Activated CD4-positive, alpha-beta memory T cell treated with anti-CD3 and anti-CD28 coated beads, Interleukin-2, amount 10 ng/mL, durations not matched to agents 7 days and 5 days (primary cell): ENCODE measurements at places on chromosomes 2 and 18. TPM values are rescaled to one million over a fixed set of nuclear protein-coding genes. Genes with fewer than 3 reads are reported as not detected.

Gene CRYGC
- total RNA-seq, result not detected

Gene DNAH7
- total RNA-seq, result not detected

Gene IL36RN
- not detected for total RNA-seq

Gene ARL4C
- total RNA-seq, result 449 TPM

Gene CRYBA2
- total RNA-seq, result not detected

Gene GKN2
- total RNA-seq, result not detected

Gene CYP27C1
- not detected for total RNA-seq

Gene FOXD4L1
- 0.23 TPM for total RNA-seq

Gene SCN3A
- total RNA-seq, result not detected

Gene SPAG16
- total RNA-seq, result 8.5 TPM

Gene PLCD4
- 0.10 TPM for total RNA-seq

Gene IER3IP1
- total RNA-seq, result 10.1 TPM

Gene SERPINB3
- not detected for total RNA-seq

Gene AKAIN1
- total RNA-seq, result not detected

Gene COBLL1
- total RNA-seq, result not detected

Gene HK2
- total RNA-seq, result 37.8 TPM

Gene REG3G
- not detected for total RNA-seq

Gene ASPRV1
- 0.98 TPM for total RNA-seq

Gene SIX3
- total RNA-seq, result 0.13 TPM

Gene TET3
- 10.7 TPM for total RNA-seq

Gene GPR17
- not detected for total RNA-seq

Gene AQP4
- total RNA-seq, result not detected

Gene IL1R2
- total RNA-seq, result 0.81 TPM

Gene COL3A1
- not detected for total RNA-seq

Gene DSC2
- not detected for total RNA-seq

Gene SLC16A14
- 0.55 TPM for total RNA-seq

Gene SAP130
- 37.5 TPM for total RNA-seq

Gene CACNB4
- 0.28 TPM for total RNA-seq

Gene CDH20
- total RNA-seq, result not detected

Gene POTEJ
- not detected for total RNA-seq

Gene ITPRID2
- total RNA-seq, result 53.0 TPM

Gene UGT1A8
- not detected for total RNA-seq

Gene KRTCAP3
- total RNA-seq, result 7.5 TPM

Gene RAB12
- total RNA-seq, result 12.5 TPM

Gene SEH1L
- 41.6 TPM for total RNA-seq

Gene LRP1B
- not detected for total RNA-seq

Gene SCYGR4
- total RNA-seq, result not detected

Gene CHRNG
- not detected for total RNA-seq

Gene EDAR
- not detected for total RNA-seq

Gene NXPH2
- total RNA-seq, result not detected

Gene PRSS56
- total RNA-seq, result not detected

Gene CCL20
- total RNA-seq, result 3.6 TPM

Gene ABCG5
- not detected for total RNA-seq

Gene RFTN2
- total RNA-seq, result not detected

Gene UGT1A4
- total RNA-seq, result not detected

Gene SLC40A1
- total RNA-seq, result 6.0 TPM

Gene FNDC4
- total RNA-seq, result not detected

Gene SERPINB10
- total RNA-seq, result not detected

Gene ROCK2
- total RNA-seq, result 21.3 TPM
